Right hindlimb (tissue), 1 donor: ENCODE measurements at places on chromosomes 7 and 10.

- DNase-seq: no peak
These were observed 182.7 kb downstream of the ZMYND11 start for GRCh38 chr10:317926-318325.

- no peak for DNase-seq
These were observed 89.6 kb upstream of the SMNDC1 start for GRCh38 chr10:110394296-110394695.

GRCh38 chr10:31687663-31688482, 240.8 kb downstream of the ARHGAP12 start:
- DNase-seq: no peak

DNA sequence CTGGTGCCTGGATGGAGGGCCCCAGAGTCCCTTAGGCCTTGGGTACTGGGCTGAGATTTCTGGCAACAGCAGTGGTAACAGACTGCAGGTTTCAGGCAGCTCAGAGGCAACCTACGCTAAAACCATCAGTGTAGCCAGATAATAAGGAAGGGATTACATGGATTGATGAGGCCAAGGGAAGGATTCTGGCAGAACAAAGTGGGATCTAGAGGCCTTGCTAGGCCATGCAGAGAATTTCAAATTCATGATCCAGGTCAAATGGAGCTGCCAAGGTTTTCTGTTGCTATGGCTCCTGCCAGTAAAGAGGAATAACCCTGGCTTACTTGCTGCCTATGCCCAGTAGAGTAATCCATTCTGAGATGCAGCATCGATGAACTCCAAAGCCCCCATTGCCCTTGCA, 445.7 kb downstream of the ADRA2A start:
- DNase-seq: no peak

DNA sequence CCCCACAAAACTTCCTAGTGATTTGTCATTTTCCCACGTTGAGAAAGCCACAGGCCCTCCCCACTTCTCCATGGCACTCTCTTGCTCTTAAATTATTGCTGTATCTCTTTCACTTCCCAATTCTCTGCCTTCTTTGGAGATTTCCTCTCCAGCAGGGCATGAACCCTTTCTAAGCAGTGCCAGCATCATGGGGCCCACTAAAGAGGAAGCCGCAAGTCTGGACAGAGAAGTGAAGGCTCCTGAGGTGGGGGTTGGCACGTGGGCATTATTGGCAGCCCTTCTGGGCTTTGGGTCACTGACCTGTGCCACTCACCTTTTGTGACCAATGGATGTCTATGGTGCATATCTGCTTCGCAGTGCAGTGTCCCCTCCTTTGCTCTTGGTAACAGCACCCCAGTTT, 97.7 kb upstream of the TCF7L2 start:
- no peak for DNase-seq

GRCh38 chr10:94286901-94287300, 75.8 kb downstream of the NOC3L start:
- DNase-seq: no peak

- DNase-seq: no peak
These were observed 366.4 kb upstream of the PLXDC2 start for GRCh38 chr10:19449860-19450259.

GRCh38 chr10:1398626-1399410, 338.5 kb downstream of the ADARB2 start:
- DNase-seq: no peak

- no peak for DNase-seq
These were observed at the start of gene AKR1B15 for GRCh38 chr7:134548877-134549276. TSS of gene AKR1B15 (plus strand) at chr7:134549110. CDS start at chr7:134564620, 15,510 bp downstream.

DNA sequence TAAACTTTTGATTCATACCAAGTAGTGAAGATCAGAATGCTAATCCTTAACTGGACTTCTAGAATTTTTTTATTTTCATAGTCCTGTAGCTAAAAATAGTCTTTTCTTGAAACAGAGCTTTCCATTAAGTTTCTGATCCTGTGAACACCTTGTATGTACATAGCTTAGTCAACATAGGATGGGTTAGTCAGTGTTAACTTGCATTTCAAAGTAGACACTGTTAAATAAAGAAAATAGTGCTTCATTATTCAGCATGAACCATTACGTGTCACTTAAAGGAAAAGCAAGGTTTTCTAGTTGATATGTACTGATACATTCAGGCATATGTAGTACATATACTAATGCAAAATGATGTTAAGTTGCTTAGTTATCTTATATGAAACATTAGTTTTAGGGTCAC, 7.5 kb upstream of the HDAC9 start:
- DNase-seq: no peak

DNA sequence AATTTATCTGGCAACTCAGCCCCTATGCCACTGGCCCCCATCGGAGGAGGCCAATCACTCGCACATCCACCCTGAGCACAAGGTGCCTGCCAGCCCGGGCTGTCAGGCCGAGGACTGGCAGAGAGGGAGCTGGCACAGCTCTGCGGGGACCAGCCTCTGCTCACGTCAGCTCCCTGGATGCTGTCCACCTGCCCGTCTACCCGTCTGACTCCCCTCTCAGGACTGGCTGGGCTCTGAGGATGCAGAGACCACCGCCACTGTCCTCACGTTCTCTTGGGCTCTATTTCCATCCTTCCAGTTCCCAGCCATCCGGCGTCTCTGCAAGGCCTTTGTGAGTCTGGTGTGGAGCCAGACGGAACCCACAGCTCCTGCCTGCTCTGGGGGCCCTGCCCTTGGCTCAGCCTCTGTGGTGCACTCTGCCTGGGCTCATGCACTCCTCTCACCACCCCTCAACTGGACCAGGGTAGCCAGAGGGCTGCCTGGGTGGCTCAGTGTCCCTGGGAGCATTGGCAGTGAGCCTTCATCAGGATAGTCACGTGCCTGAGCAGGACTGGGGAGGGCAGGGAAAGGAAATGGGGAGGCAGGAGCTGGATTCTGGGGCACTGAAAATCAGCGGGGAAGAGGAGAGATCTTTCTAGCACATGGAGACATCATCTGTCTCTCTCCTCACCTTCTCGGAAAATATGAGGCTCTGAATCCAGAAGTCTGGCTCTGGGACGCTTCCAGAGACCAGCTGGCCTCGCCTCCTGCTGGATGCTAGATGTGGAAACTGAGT, 38.0 kb upstream of the PCBD1 start:
- DNase-seq: no peak

- DNase-seq: no peak
These were observed 371.9 kb downstream of the BMPER start for GRCh38 chr7:34277016-34277802.

DNA sequence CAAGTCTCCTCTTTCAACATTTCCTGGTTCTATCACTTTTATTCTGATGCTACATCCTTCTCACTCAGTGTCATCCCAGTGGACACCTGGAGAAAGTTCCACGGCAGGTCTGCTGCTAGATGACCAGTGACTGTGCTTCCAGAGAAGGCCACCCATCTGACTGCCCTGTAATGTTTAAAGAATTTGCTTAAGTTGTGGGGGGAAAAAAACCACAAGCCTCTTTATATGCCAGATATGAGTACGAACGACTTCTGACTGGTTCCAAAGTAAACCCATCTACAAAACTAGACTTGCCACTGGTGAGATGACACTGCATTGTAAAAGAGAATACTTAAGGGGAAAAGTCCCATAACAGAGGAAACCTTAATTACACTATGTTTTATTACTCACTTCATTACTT, 69.6 kb upstream of the VWC2 start:
- DNase-seq: no peak

DNA sequence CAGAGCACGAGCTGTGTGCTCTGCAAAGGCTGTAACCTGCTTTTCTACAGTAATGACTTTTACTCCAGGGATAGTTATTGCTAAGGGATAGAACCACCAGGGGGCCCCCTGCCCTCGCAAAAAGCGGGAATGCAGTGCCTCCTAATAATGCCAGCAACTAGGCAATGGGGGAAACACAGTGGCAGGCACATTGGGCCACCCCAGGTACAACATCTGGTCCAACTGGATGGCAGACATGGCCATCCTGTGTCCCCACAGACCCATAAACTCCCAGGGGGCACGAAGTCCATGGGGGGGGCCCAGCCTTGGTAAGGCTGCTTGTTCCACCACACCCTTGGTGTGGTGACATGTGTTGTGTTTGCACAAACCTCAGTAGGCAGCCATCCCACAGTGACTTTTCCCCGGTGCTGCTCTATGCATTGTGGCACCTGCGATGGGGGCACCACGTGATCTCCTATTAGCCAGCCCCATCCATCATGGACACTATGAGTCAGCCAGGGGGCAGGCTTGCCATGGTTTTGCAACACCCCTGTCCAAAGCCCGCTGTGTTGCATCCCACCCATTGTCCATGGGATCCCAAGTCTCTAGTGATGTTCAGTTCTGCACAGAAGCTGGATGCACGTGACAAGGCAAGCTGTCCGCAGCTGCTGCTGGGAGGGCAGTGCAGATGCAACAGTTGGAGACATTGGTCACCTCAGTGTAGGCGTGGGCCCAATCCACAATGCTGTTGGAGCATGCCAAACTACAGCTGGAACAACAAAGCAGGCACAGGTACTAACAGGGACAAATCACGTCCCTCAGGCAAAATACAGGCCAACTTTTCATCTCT, 84.0 kb downstream of the ANLN start:
- DNase-seq: peak; percentile 29

GRCh38 chr10:74099836-74100235, 50.8 kb downstream of the AP3M1 start:
- DNase-seq: no peak
